Articular chondrocyte of knee joint (primary cell): ENCODE measurements at places on chromosomes 16 and 17. TPM values are rescaled to one million over a fixed set of nuclear protein-coding genes. Genes with fewer than 3 reads are reported as not detected.

The ASPHD1 gene
- 3.1 and 4.8 TPM in 2 replicates for total RNA-seq

The SMIM5 gene
- total RNA-seq, result 0.22 TPM in 1 of 2 replicates, not detected in the other

The GAS7 gene
- 11.2 and 15.8 TPM in 2 replicates for total RNA-seq

The TERB1 gene
- 0.13 and 0.22 TPM in 2 replicates for total RNA-seq

The C16orf96 gene
- total RNA-seq, result 0.11 and 0.13 TPM in 2 replicates

The DRC3 gene
- 2.1 and 2.7 TPM in 2 replicates for total RNA-seq
